ENCODE measurements at places on chromosomes 2 and 18. TPM values are rescaled to one million over a fixed set of nuclear protein-coding genes. Genes with fewer than 3 reads are reported as not detected.

The AOX1 gene
- 1.1 TPM for total RNA-seq

The EFR3B gene
- 5.5 TPM for total RNA-seq

The FBXO15 gene
- total RNA-seq: not detected

The POTEI gene
- not detected for total RNA-seq

The TRIM43 gene
- total RNA-seq: not detected

The PUM2 gene
- total RNA-seq: 63.2 TPM

The COL3A1 gene
- 376 TPM for total RNA-seq

The UGT1A3 gene
- not detected for total RNA-seq

The SATB2 gene
- total RNA-seq: 1.6 TPM

The ANKRD30BL gene
- not detected for total RNA-seq

The TUBA3E gene
- total RNA-seq: 44.7 TPM

The RUFY4 gene
- total RNA-seq: not detected

The CLHC1 gene
- total RNA-seq: 5.6 TPM

The TFCP2L1 gene
- total RNA-seq: 0.16 TPM

The NR4A2 gene
- total RNA-seq: 1.7 TPM

The LGALSL gene
- 11.8 TPM for total RNA-seq

The KIAA2012 gene
- total RNA-seq: not detected
